AG04450 (cell line): ENCODE measurements at places on chromosomes 16 and 17. TPM values are rescaled to one million over a fixed set of nuclear protein-coding genes. Genes with fewer than 3 reads are reported as not detected.

- DNase-seq, result no peak
Observed at GRCh38 chr17:83013779-83014117, 65.7 kb upstream of the METRNL start.

The ADAP2 gene
- polyA plus RNA-seq, result 1.4 and 1.7 TPM in 2 replicates

The NUP93 gene
- 46.4 and 51.1 TPM in 2 replicates for polyA plus RNA-seq

GRCh38 chr17:76631821-76632565 is 11.6 kb downstream of the ST6GALNAC1 start:
- DNase-seq, result no peak

The KRT40 gene
- not detected in 2 replicates for polyA plus RNA-seq

- DNase-seq, result no peak
Observed at GRCh38 chr16:19344224-19344801, 58.8 kb downstream of the CLEC19A start.

- no peak for DNase-seq
Observed at GRCh38 chr17:57562184-57562698, 182.9 kb downstream of the CCDC182 start.

- DNase-seq, result no peak
Observed at GRCh38 chr17:17500999-17501605, 4.9 kb upstream of the RASD1 start.

The COX10 gene
- polyA plus RNA-seq, result 11.1 and 12.9 TPM in 2 replicates

The EFNB3 gene
- 7.2 and 7.7 TPM in 2 replicates for polyA plus RNA-seq

GRCh38 chr17:5770441-5771270 is 186.3 kb upstream of the NLRP1 start:
- no peak for DNase-seq

GRCh38 chr16:56994311-56994710 is 5.0 kb downstream of the NLRC5 start:
- no peak for DNase-seq

DNA sequence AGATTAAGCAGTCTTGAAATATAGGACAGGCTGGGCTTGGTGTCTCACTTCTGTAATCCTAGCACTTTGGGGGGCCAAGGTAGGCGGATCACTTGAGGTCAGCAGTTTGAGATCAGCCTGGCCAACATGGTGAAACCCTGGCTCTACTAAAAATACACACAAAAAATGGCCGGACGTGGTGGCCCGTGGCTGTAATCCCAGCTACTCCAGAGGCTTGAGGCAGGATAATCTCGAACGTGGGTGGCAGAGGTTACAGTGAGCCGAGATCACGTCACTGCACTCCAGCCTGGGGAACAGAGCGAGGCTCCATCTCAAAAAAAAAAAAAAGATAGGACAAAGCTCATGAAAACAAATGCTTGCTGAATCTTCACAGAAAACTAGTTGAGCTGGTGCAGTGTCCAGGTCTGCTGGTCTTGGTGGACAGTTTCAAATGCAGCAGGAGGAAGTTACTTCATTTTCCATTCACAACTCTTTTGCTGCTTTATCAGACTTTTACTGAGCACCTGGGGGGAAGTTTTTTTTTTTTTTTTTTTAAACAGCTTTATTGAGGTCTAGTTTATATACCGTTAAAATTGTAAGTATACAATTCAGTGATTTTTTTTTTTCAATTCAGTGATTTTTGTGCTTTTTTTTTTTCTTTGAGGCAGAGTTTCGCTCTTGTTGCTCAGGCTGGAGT is 45.2 kb downstream of the SNX29 start:
- no peak for DNase-seq

The RILP gene
- 5.8 and 9.3 TPM in 2 replicates for polyA plus RNA-seq

- DNase-seq, result no peak
Observed at GRCh38 chr16:50651835-50652438, 29.2 kb downstream of the SNX20 start.

DNA sequence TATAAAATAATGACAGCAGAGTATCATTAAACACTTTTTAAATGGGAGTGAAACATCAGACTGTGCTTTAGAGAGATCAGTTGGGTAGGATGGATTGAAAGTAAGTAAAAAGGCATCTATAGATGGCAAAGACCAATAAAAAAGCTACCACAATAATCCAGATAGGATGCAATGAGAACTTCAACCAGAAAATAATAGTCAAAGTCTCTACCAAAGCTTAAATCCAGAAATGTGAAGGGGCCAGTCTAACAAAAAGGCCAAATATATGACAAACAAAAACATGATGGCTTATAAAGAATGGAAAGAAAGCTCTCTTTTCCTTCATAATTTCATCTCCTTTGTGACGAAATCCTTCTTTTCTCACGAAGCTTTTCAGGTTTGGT is 12.3 kb downstream of the KANSL1 start:
- DNase-seq, result no peak

The CA10 gene
- not detected in 2 replicates for polyA plus RNA-seq

GRCh38 chr17:28078341-28079229 is 36.1 kb downstream of the NLK start:
- DNase-seq, result no peak

The HSPB9 gene
- not detected in 2 replicates for polyA plus RNA-seq

The SCNN1B gene
- polyA plus RNA-seq, result not detected in 2 replicates

DNA sequence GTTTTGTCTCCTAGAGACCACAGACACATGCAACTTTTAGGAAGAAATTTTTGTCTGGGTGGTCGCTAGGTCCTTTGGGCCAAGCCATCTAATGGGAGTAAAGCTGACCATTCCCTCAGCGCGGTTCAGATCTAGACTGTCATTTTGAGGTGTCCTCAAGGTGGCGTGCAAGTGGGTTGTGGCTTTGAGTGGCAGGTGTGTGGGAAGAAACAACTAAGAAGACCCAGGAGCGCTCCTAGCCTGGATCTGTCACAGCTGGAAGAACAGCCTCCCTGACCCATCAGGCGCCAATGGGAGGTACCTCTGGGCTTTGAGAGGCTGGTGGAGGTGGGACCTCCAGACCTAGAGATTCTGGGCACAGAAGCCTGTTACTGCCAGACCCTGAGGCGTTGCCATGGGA is 645.1 kb downstream of the KCNJ18 start:
- no peak for DNase-seq

DNA sequence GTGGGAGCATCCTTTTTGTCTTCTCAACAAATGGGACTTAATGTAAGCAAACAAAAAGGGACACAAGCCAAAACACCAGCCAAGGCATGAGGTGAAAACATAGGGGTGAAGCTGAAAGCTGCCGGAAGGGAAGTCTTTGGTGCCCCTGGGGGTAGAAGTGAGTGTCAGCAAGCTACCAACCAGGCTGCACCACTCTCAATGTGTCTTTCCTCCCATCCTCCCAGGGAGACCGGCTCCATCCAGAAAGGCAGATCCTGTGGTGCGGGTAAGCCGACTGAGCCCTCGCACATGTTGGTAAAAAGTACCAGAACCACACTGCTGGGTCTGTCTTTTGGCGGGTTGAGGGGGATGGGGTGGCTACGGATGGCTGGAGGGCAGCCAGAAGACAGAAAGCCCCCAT is 52.0 kb upstream of the SREBF1 start:
- DNase-seq, result no peak

GRCh38 chr17:69501591-69502468 is 87.3 kb downstream of the MAP2K6 start:
- DNase-seq, result peak; percentile 82

The HOXB5 gene
- 9.4 and 9.8 TPM in 2 replicates for polyA plus RNA-seq

DNA sequence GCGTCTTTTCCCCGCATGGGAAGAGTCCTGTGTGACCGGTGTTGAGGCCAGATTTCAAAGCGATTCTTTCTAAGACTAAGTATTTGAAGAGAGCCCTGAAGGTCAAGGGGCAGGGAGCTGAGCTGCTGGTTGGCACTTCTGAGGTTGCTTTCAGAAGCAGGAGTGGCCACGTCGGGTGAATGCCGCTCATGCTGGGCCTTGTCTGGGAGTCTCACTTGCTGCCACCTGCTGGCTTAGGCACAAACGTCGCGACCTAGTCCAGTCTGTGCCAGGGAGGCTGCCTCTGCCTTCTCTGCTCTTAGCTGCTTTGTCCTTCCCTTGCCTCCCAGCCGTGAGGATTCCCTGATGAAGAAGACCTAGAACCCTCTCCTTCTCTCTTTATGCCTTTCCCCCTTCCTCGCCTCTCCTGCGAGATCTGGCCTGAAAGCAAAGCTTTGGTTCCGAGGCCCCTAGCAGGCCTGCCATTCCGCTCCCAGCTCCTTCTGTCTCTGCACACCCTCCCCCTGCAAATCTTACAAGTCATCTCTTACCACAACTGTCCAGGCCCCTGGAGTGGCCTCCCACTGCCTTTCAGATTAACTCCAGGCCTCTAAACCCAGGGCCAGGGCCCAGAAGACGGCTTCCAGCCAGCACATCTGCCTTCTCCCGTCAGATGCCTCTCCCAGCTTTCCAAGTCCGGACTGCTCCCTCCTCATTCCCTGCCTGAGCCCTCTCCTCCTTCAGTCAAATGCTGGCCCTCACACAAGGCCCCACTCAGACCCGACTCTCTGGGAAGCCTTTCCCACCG is 11.4 kb downstream of the CTNS start:
- no peak for DNase-seq

DNA sequence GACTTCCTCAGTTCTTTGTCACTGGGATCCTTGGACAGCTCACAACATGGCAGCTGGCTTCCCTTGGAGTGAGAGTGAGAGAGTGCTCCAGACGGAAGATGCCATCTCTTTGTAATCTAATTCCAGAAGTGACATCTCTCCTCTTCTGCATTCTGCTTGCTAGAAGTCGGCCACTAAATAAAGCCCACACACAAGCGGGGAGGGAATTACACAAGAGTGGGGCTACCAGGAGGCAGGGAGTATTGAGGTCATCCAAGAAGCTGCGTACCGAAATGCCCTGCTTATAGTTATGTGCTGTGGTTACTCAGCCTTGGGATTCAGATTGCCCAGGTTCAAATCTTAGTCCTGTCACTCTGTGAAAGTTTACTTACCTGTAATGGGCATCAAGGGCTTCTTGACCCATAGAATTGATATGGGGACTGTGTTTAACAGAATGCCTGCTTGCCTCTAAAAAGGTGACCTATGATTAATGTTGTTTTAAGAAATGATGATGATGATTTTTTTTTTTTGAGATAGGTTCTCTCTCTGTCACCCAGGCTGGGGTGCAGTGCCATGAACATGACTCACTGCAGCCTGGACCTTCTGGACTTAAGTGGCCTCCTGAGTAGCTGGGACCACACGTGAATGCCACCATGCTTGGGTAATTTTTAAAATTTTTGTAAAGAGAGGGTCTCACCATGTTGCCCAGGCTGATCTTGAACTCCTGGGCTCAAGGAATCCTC is 120.9 kb upstream of the HS3ST2 start:
- DNase-seq, result no peak

DNA sequence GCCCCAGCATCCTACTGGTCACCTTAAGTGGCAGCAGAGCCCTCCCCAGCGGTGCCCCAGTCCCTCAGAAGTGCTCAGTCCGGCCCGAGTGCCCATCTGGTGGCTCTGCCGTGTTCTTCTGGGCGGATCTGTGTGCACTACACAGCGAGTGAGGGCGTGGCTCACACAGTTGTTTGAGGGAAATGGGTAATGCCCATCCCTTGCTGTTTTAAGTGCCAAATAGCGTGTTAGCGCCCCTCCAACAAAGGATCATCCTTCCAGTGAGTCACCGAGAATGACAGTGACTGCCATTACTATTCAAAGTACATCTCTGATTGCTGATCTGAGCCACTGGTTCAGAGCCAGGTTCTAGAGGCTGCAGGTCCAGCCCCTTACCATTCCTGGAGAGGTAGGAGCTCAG is 152.0 kb downstream of the LGALS9B start:
- no peak for DNase-seq

DNA sequence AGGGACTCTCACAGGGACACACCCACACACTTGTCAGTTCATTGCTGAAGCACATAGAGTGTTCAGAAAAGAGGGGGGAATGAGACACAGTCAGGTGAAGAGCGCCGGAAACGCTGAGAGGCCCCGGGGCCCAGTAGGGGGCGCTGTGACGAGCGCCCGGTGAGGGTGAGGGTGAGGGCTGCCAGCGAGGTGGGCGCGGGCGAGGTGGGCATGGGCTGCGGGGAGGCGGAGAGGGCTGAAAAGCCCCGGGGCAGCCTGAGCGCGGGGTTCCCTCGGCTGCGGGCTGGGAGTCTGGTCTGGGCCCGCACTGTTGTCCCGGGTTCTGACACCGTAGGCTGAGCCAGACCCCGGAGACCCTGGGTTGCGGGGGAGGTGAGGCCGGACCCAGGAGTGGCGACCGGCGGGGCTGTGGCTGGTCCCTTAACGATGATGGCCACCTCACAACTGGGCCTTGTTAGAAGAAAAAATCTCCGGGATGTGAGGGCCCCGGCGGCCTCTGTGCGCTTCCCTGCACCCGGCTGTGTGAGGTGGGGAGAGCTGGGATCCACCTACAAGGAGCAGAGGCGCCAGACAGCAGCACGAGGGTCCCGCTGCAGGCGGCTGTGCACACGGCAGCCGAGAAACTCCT is 91.4 kb downstream of the C16orf78 start:
- no peak for DNase-seq

The SLC25A10 gene
- 3.3 and 4.1 TPM in 2 replicates for polyA plus RNA-seq

The MYO1C gene
- 147 and 169 TPM in 2 replicates for polyA plus RNA-seq

The CRLF3 gene
- 7.9 and 10.1 TPM in 2 replicates for polyA plus RNA-seq

- DNase-seq, result no peak
Observed at GRCh38 chr16:88773812-88774291, 11.2 kb downstream of the PIEZO1 start.

GRCh38 chr17:7132511-7133094 is 18.0 kb upstream of the ASGR2 start:
- DNase-seq, result no peak

The PYDC1 gene
- polyA plus RNA-seq, result not detected in 2 replicates

The MEIOB gene
- polyA plus RNA-seq, result 0.04 TPM in 1 of 2 replicates, not detected in the other

GRCh38 chr16:8798174-8798527 is 512 bp downstream of the PMM2 start:
- DNase-seq, result no peak

DNA sequence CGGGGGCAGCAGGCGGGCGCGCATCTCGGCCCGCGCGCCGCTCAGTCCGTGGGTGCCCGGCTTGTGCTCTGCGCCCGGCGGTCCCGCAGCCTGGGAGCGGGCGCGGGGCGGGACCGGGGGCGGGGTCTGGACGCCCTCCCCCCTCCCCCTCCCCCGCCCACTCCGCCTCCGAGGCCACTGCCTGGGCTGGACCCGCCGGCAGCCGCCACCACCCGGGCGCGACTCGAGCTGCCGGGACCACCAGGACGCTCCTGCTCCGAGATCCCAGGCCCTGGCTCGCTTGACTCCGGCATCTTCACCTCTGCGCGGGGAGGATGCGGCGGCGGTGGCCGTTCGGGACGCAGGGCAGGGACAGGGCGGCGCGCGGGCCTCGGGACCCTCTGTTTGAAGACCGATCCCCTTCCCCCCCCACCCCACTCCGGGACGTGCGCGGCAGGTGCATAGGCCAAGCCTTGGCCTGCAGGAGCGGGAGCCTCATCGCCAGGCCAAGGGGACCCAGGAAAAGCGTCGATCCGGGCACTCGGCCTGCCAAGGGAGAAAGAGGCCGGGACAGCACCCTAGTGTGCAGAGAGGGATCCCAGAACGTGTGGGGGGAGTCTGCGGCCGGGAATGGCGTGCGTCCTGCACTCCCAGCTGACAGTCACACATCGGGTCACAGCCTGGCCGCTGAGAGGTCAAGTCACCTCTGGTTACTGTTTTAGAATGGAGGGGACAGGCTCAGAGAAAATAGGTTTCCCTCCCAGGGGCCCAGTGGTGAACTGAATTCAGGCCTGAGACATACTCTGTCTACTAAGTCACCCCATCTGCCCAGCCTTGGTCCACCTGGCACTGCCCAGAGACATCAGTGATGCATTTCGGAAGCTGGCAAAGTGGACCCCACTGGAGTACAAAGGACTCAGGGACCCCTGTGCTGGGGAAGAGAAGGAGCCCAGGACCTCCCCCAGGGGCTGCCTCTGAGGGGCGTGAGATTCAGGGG is at the start of gene HS3ST6:
HS3ST6 (minus strand) TSS at position 65 of the 976 bp plus-strand sequence. CDS start 92 bp downstream, outside the sequence.
- DNase-seq, result no peak

GRCh38 chr17:27283751-27284150 is 10.2 kb upstream of the WSB1 start:
- DNase-seq, result no peak

- DNase-seq, result no peak
Observed at GRCh38 chr16:1093284-1094123, 2.5 kb downstream of the C1QTNF8 start.

- no peak for DNase-seq
Observed at GRCh38 chr17:8514801-8515200, 79.1 kb downstream of the NDEL1 start.

The CRHR1 gene
- polyA plus RNA-seq, result not detected in 2 replicates
